ENCODE measurements at places on chromosomes 6 and 20.
A peak's percentile ranks its signal among the peaks of the same experiment; 100 is the strongest.

- no peak for DNase-seq
Observed at GRCh38 chr6:96899451-96899998, 1.8 kb upstream of the NDUFAF4 start.

DNA sequence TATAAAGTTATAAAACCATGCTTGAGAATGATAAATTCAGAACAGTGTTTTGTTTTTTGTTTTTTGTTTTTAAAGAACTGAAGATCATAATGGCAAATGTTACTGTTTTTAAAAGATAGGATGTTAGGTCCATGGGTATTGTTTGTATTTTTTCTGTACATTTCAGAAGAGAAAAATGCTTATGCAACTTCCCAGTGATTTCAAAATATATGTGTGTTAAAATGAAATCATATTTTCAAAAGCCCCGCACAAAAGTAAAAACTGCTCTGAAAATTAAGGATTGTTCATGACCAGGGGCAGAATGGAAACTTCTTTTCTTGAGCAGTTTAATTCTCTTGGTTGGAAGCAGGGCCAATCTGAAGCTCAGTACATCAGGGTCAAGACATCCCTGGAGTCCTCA is 109.2 kb upstream of the SIRPG start:
- no peak for DNase-seq

DNA sequence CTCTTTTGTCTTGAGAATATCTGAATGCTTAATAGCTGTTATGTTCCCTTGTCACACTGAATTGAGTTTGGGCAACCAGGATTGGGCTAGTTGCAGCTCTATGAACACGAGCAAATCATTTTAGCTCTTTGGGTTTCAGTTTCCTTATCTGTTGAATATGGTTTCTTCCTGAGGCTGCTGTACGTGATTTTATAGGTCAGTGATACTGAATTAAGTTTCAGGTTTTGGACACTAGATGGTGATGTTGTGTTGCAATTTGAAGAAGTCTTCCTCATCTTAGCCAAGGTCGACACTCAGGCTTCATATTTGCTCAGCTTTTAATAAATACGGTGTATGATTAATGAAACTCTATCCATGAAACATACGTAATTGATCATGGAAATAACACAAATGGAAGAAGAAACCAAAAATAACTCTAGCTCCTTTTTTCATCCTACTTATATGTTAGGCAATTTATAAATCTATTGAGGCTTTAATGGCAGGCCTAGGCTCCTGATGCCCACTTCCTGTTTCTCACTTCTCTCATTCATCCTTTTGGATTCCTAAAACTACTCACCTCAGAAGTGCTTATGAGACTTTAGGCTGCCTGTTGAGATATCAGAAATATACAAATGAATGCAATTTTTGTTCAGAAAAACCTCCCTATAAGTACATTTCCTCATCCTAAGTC is 354.1 kb upstream of the MAP3K7 start:
- peak; percentile 29 for DNase-seq

- DNase-seq = no peak
Observed at GRCh38 chr6:15152700-15153099, 93.2 kb upstream of the JARID2 start.
